ENCODE measurements at places on chromosomes 12 and 14.

GRCh38 chr12:47397664-47398281 is 308.1 kb downstream of the RPAP3 start:
- DNase-seq: no peak

DNA sequence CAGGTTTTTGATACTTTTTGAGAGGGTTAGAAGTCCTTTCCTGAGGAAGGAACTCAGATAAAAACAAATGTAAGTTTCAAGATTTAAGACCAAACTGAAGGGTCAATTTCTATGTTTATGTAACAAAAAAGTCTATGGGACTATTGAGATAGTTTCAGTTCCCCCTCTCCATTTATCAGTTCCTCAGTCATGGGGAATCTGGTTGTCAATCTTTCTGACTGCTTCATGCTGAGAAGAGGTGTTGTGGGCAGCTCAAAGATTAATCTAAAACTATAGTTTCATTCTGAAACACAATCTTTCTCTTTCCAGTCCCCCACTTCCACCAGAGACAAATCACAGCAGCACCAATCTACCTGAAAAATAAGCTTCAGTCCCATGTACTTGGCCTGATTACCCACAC is 93.7 kb downstream of the KCNMB4 start:
- DNase-seq: no peak

DNA sequence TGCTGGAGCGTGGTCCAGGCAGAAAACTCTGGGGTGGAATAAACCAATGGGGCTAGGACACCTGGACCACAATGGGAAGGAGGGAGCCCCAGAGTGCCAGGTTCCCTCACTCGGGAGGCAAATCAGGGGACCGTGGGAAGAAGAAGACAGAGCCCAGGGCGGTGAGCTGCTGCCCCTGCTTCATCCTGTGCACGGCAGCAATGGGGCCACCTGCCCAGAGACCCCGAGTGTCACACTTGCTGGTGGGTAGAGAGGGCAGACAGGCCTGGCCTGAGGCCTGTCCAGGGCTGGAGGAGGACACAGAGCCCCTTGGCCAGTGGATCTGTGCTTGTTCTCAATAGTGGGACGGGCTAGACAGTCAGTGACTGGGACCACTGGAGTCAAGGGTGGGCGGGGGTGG is 58.2 kb downstream of the DIO3 start:
- no peak for DNase-seq

DNA sequence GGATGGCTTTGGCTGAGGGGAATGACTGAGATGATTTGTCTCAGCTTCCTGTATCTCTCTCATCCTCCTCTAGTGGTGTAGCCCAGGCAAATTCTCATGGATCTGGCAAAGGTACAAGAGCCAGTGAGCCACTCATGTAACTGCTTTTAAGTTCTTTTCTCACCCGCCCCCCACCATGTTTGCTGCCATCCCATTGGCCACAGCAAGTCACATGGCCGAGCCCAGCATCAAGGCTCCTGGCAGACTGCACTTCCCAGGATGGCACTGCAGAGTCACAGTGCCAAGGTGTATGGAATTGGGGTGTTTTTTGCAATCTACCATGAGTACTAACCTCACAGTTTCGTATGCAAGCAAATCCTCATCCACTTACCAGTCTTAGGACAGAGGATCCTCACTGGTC is 50.9 kb downstream of the CHST11 start:
- DNase-seq: no peak

DNA sequence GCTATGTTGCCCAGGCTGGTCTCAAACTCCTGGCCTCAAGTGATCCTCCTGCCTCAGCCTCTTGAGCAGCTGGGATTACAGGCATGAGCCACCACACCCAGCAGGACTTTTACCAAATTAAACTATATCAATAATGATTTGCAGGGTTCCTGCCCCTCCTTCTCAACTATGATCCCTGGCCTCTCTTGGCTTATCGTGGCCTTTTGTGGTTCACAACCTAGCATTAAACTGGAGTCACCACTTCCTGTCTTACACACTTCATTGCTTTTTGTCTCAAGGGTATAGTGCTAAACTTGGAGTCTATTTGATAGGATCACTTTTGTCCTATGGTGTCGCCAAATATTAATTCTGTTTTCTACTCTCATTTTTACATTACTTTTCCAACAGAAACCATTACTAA is 64.5 kb downstream of the SEC23A start:
- no peak for DNase-seq

DNA sequence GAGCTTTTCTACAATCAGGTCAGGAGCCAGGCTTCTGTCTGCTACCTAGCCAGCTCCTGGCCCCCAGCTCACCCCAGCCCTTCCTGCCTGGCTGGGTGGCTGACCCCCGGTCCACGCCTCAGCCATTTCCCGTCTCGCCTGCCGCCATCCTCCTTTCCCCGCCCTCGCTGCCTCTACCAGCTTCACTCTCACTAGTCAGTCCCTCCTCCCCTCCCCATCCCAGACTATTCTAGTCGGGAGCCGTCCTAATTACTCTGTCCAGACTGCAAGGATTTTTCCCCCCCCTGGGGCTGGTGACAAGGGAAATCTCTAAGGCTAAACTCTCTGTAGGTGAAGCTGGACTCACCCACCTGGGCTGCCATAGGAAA is 825 bp downstream of the DHH start:
- DNase-seq: no peak

GRCh38 chr12:24966951-24967564 is 18.2 kb upstream of the BCAT1 start:
- DNase-seq: no peak

DNA sequence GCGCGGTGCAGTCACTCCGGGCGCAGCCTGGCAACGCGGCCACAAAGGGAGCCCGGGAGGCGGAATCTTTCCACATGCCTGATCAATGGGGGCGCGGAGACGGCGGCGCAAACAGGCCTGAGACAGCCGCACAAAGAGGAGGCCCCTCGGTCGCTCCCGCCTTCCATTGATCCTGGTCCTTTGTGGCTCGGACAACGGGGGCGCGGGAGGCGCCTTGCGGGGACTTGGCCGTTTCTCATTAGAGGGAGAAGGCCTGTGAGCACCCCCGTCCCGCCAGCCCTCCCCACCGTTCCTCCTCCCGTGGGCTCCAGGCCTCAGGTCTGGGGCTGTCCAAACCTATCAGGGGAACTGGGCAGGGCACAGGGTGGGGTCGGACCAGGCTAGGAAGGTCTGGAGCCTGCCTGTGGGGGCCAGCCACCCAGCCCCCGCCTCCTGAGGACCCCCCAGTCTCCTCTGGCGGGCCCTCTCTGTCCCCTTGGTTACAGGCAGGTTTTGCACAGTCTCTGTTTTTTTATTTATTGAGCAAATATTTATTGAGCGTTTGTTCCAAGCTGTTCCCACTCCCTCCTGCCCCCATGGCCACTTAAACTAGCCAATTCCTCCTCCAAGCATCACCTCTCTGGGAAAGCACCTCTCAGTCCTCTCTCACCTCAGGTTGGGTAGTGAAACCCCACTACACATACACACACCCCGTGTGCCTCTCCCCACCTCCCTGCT is 29.0 kb upstream of the MSI1 start:
- DNase-seq: no peak

GRCh38 chr12:66803930-66804329 is 125.1 kb upstream of the GRIP1 start:
- no peak for DNase-seq

- DNase-seq: no peak
Observed at GRCh38 chr14:71488703-71489191, 443.5 kb upstream of the RGS6 start.

DNA sequence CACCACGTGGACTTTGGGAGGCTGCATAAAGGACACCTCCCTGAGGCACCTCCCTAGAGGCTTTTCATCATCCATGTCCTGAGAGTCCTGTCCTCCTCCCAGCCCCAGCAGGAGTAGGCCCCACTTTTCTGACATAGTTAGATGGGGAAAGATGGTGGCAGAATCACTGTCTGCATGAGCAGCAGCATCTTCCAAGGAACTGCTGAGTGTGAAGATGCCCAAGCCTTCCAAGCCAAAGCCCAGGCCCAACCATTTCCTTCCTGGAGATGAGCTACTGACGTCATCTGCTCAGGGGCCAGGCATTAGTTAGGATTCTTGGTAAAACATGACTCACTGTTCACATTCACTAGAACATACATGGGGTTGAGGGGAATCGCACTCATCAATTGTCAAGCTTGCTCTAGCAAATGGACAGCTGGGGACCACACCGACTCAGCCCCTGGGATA is 37.3 kb downstream of the VDR start:
- DNase-seq: no peak

GRCh38 chr14:56107615-56108014 is 10.6 kb upstream of the PELI2 start:
- no peak for DNase-seq

GRCh38 chr14:70350078-70350477 is 9.4 kb downstream of the COX16 start:
- DNase-seq: no peak

GRCh38 chr12:92821142-92821541 is 108.0 kb downstream of the EEA1 start:
- DNase-seq: no peak

DNA sequence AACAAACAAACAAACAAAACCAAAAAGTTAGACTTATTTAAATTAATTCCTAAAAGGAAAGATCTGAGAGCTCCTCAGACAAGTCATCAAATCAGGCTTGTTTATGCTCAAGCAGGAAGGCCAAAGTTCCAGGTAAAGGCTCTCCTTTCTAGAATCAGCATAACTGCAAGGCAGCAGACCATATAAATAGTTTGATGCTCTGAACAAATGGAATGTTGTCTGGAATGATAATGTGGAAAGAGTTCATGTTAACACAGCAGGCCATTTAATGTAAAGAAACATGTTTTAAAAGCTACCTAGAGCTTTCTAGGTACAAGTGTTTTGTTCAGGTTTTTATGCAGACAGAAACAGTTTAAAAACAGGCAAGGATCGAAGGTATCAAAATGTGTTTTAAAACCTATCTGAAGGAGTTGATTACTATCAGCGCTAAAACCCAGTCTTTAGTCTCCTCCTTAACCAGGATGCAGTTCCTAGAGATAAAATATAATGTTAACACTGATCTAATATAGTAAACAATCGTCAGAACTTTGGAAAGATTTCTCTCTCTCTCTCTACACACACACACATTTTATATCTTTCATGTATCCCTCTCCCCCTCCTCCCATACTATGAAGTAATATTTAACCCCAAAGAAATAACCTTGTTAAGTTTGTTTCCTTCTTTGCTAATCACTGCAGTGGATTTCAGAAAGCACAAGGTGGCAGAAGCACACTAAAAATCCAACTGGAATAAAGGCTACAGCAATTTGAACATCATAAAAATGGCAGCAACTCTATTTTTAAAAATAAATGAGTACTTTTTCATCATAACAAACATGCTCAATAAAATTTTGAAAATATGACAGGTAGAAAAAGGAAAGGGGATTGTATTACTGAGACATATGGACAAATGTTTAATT is 135.5 kb downstream of the PAWR start:
- DNase-seq: no peak

DNA sequence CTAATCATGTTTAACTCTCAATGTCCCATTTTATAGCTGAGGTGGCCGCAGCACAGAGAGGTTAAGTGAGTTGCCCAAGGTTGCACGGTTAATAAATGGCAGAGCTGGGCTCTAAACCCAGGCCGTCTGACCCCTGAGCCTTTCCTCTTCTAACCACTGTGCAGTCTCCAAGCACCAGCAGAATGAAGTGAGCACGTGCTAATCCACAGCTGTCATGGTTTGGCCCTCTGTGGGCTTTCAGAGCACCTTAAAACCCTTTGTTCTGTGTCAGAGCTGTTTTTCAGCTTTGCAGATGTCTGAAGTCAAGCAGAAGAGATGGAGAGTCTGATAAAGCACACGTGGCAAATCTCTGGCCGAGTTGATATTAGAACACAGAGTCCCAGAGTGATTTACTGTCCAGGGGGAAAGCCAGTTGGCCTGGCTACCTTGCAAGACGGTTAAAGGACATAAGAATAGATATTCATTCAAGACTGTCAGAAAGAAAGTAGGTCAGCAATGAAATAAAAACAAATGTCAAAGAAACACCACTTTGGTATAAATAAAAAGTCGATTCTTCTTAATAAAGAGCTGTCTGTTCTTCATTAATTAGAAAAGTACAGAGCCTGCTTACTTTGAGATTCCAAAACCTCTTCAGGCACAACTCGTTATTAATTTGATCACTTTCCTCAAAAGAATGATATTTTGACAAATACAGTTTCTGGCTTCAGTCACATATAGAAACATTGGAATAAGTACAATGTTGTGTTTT is 107.3 kb downstream of the CRADD start:
- DNase-seq: no peak

- DNase-seq: no peak
Observed at GRCh38 chr12:51847643-51848325, 734 bp downstream of the FIGNL2 start.

GRCh38 chr14:96257056-96257455 is 1.0 kb downstream of the BDKRB1 start:
- DNase-seq: no peak

DNA sequence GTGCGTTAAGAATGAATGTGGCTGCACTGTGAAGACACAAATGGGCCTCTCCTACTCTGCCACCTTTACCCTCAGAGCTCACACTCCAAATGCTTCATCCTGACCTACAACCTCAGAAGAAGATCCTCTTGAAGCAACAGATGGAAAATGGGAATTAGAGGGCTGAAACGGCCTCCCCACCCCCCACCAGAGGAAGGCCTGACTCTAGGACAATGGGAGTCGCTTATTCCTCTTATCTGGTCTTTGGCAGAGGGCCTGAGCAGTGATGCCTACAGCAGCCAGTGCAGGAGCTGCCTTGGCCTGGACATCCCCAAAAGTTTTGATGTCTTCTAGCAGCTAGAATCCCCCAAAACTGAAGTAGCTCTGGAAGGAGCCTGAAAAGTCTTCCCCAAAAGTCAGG is 29.2 kb downstream of the BTBD7 start:
- DNase-seq: no peak

- no peak for DNase-seq
Observed at GRCh38 chr12:62763861-62764645, 170.9 kb downstream of the PPM1H start.

DNA sequence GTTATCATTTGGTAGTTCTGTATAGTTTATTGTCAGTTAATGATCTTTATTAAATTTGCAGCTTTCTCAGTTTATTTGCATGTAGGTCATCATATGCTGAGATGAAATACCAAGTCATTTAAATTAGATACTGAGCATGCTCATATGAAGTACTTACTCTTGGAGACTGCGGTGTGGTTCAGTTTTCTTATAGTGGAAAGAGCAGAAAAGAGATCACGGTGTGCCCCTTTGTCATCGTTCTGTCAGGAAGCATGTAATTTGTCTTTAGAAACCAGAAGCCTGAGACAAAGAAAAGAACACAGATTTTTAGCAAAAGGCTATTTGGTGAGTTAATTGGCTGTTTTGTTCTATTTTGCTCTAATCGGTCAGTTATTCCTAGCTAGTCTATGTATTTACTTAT is 75.6 kb downstream of the PLEKHA5 start:
- DNase-seq: no peak

DNA sequence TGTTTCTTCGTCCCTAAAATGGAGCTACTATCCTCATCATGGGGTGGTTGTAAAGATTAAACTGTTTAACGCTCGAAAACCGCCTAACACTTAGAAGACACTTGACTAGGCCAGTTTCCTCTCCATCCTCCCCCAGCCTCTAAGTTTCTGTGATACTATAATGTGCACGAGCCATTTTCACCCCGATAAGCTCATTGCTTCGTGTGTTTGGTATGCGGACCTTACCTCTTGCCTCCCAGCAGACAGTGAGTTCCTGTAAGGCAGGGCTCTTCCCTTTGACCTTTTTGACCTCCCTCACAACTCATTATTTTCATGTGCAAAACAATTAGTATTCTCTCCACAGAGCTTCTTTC is 499 bp upstream of the GXYLT1 start:
- no peak for DNase-seq

GRCh38 chr14:76486251-76486743 is 110.4 kb downstream of the ESRRB start:
- no peak for DNase-seq

GRCh38 chr14:76941544-76941943 is 87.0 kb downstream of the IRF2BPL start:
- DNase-seq: no peak

Data from stimulated activated CD8-positive, alpha-beta memory T cell treated with anti-CD3 and anti-CD28 coated beads, Interleukin-4, amount 100 ng/mL, for 1 hour (primary cell).